Left renal cortex interstitium (tissue), 4 donors: ENCODE measurements at places on chromosomes 11 and 22. TPM values are rescaled to one million over a fixed set of nuclear protein-coding genes. Genes with fewer than 3 reads are reported as not detected.

GRCh38 chr11:35590412-35590811, 27.8 kb upstream of the FJX1 start:
- no peak for DNase-seq

DNA sequence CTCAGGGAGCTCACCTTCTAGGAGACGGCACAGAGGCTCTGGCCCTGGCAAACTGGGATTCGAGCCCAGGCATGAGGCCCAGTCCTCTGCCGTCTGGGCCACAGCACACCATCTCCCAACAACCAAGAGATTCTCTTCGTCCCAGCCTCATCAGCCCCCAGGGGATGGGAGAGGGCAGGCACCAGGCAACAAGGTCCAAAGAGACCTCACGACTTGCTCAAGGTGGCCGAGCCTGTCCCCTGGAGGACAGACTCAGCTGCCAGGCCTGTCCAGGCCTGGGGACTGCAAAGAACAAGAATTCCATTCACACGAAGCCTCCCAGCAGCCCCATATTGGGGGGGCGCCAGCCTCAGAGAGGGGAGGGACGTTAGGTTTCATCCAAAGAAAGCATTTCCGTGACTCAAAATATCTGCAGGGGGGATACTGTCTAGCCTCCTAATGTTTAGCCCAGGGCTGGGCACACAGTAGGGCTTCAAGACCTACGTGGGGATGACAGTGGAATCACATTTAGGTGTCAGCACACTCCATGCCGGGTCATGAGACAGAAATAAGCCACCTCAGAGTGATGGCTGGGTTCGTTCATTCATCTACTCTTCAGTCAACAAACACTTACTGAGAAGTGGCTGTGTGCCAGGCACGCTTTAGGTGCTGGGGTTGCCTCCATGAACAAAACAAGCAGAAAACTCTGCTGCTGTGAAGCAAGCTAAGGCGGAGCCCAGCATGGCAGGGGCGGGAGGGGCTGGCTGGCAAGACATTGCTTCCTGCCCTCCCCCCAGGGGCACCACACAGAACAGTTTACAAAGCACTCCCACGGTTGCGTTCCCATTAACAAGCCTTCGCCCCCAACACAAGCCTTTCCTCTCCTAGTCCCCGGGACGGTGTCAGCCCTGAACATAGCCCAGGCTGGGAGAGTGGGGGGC, 1.2 kb downstream of the CARNS1 start:
- DNase-seq, result no peak

DNA sequence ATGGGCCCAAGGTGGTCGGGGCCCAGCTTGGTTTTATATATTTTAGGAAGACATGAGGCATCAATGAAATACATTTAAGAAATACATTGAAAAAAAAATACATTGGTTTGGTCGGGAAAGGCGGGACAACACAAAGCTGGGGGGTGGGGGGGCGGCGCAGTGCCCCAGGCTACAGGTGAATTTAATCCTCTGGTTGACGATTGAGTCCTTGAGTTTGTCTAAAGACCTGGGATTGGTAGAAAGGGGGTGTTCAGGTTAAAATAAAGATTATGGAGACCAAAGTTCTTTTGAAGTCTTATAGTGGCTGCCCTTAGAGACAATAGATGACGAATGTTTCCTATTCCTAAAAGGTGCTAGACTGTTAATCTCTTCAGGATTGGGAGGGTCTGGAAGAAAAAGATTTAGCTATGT, 3.1 kb downstream of the IFITM1 start:
- DNase-seq, result no peak

- DNase-seq, result no peak
These were observed 62.7 kb downstream of the ISX start for GRCh38 chr22:35128637-35129036.

DNA sequence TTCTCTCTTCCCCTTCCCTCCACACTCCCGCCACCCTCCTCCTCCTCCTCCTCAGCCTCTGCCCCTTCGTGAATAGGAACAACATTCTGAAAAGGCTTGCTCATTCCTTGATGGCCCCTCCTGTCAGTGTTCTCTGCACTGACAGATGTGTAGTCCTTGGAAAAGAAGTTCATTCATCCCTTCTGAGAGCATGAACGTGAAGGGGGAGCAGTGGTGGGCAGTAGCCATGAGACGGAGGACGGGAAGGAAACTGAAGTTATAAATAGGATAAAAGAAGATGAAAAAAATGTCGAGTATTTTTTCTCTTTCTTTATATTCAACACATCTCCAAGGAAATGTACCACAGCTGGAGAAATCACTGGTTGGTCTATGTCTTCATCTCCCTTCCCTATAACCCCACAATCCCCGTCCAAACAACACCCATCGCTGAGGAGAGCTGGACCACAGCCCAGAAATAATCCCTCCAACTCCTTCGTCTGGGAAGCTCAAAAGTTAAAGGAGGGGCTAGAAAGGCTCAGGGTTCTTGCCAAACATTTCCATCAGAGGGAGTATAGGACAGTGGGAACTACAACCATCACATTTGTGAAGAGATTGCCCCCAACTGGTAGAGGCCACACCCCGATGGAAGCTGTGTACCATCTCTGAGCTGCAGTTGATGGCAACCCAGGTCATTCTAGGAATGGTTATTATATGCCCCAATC, 33.5 kb downstream of the ETS1 start:
- DNase-seq, result no peak

DNA sequence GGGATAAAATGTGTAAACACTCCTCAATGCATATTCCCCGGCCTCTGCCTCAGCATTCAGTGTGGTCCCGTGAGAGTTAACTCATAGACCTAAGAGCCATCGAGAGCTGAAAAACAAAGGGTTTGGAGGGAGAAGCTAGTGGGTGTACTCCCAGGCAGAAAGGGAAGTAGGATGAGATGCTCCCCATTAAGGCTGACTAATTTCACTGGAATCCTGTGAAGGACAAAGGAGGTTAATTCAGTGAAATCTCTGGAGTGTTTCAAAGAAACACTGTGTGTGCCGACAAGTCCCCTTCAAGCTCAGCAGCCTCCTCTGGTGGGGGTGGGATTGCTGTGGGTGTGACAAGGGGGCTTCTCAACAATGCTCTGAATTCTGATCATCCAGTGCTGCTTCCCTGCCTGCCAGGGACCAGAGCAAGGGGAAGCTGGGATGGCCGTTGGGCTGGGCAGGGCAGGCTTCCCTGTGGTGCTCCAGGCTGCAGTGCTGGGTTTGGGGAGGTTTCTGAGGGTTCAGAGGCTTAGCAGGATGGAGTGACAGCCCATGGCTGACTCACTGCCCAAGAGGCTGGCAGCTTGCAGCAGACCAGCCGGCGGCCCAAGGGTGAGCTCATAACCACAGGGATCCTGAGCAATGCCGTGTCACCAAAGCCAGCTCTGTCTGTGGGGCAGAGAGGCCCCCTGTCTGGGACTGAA, 61.4 kb upstream of the BMAL1 start:
- no peak for DNase-seq

DNA sequence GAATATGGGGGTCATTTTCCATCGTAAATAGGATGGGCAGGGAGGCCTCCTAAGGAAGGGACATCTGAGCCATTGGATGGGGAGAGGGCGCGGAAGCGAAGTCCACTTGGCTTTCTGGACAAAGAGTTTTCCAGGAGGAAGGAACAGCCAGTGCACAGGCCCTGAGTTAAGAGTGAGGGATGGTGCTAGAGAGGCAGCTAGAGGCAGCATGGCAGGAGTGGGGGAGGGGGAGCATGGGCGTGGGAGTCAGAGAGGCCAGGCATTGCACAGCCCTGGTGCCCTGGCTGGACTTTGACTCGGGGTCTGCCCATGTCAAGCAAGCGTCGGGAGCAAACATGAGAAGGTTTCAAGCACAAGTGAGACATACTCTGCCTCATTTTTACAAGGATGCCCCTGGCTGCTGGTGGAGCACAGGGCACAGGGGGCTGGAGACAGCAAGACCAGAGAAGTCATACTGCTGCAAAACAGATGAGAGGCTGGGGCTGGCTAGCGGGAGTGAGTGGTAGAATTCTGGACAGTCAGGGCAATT, 9.0 kb downstream of the GNAZ start:
- no peak for DNase-seq

DNA sequence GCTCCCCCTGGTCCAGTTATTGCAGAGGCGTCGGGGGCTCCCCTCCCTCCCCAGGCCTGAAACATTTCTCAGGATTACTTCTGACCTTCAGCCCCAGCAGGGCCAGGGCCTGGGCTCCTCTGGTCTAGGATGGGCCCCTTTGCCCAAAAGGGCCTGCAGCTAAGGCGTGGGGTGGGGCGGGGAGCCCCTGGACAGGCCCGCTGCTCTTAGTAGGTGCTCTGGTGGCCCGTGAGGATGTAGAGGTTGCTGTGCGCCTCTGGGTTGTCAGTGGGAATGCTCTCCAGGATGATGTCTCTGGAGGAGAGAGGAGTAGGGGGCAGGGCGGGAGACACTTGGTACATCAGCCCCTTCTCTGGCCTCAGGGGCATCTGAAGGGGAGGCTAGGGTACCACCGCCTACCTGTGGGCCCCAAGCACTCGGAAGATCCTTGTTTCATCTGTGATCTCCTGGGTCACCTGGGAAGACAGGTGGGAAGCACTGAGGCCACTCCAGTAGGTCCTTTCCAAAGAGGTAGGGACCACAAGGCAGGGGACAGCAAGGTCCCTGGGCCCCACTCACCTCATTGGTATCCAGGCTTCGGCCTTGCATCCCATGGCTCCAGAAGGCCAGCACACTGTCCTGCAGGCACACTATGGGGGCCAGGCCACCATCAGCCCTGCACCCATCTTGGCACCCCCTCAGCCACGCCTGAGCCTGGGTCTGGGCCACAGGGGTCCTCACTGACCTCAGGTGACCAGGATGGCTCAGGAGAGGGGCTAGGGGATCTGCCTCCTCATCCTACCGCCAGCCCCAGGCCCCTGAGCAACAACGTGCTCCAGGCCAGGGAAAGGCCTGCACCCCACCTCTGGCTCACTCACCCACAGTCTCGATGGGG, 11.2 kb upstream of the SF1 start:
- no peak for DNase-seq

- no peak for DNase-seq
These were observed 1.5 kb downstream of the ADAMTS8 start for GRCh38 chr11:130426837-130427341.

GRCh38 chr11:122393209-122393860, 262.2 kb upstream of the UBASH3B start:
- no peak for DNase-seq

- DNase-seq, result no peak
These were observed 479.6 kb downstream of the TMEM135 start for GRCh38 chr11:87517351-87517750.

- DNase-seq, result no peak
These were observed 71.8 kb downstream of the TSPAN18 start for GRCh38 chr11:44798607-44798972.

- DNase-seq, result no peak
These were observed 1.1 kb downstream of the RRP8 start for GRCh38 chr11:6602096-6602940.

DNA sequence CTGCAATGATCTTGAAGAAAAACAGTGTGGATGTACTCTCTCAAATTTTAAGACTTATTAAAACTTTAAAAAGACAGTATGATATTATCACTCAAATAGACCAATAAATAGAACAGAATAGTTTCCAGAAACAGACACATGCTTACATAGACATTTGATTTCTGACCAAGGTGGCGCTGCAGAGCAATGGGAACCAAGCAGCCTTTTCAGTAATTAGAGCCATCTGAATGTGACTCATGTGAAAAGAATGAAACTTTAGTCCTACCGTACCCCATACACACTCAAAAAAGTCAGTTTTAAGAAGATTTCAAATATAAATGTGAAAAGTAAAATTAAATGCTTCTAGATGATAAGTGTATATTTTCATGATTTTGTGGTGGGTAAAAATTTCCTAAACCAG, 74.2 kb upstream of the MS4A8 start:
- DNase-seq, result no peak

- DNase-seq, result no peak
These were observed 701 bp downstream of the DIXDC1 start for GRCh38 chr11:111937844-111938243.

- DNase-seq, result no peak
These were observed 104.6 kb upstream of the HSD17B12 start for GRCh38 chr11:43575913-43576310.

DNA sequence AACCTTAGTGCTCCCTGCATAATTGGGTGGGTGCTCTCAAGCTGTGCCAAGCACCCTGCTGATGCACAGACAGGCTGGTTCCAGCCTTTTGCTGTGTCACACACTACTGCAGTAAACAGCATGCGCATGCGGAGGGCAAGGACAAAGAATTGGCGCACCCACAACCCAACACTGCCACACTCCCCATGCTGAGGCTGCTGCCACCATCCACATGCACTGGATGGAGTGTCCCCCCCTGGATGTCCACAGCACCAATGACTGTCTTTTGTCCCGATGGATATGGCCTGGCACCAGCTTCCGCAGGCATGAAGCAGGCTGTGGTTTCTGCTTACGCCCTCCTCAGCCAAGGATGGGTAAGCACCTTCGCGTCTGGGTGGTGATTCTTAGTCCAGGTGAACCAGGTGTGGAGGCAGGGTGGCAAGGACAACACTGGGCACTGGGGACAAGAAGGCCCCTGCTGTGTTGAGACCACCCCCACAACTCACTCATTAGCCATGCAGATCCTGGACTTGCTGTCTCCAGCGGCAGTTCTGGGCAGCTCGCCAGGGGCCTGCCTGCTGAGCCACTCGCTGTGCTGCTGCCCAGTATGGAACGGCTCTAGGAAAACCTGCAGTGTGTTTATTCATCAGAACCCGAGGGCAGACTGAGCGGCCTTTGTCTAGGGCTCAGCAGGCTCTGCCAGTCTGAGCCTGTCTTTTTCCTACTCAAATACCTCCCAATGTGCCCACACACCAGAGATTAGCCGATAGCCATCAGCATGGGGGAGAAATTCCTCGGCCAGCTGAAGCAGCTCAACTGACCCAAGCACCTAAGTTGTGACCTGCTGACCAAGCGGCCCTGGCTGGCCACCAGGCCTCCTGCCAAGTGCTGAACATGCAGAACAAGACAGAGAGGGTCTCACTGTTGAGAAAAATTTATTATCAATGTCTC, 8.2 kb upstream of the NAP1L4 start:
- DNase-seq, result no peak

- DNase-seq, result no peak
These were observed 292.0 kb upstream of the CTSC start for GRCh38 chr11:88629496-88629895.

DNA sequence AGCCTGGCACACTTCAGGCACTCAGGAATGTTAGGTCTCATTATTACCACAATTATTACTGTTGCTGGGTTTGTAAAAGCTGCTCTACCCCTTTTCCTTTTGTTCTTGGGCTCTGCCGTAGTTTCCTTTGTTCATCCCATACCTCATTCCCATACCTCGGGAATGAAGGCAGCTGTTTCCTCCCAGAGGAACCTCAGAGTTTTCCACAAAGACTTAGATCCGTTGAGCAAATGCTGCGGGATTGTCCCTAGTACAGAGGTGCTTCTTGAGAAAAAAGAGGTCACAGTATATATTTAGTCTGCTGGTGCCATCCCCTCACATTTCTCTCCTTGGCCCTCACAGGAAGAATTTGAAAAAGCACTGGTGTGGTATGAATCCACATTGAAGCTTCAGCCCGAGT, 134.7 kb downstream of the TTC17 start:
- DNase-seq, result no peak

Gene PLEKHB1
- 18.9 TPM for polyA plus RNA-seq

Gene LDLRAD3
- 25.6 TPM for polyA plus RNA-seq

Gene LMNTD2
- 7.3 TPM for polyA plus RNA-seq

Gene OR8G1
- not detected for polyA plus RNA-seq

Gene HTR3B
- 0.17 TPM for polyA plus RNA-seq

Gene MS4A12
- polyA plus RNA-seq, result not detected
